ENCODE measurements at places on chromosomes 13 and 19.

- no peak for DNase-seq
Measured at GRCh38 chr19:17861542-17862402, 2.1 kb downstream of the RPL18A start.

DNA sequence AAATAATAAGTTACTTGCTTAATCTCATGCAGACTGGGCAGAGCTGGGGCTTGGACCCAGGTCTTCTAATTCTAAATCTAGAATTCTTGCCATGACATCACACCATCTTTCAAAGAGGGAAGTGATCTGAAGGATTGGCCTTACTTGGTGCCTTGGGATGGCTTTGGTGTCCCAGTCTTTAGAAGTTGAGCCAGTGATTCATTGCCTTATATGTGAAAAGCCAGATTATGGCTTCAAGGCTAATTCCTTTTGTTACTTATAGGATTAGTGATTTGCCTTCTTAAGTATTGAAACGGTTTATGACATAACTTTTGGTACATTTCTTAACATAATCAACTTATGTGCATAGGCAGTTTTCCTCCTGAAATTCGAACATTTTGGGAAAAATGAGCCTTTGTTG is 14.9 kb downstream of the COG3 start:
- no peak for DNase-seq

- DNase-seq = no peak
Measured at GRCh38 chr19:10402441-10403038, 802 bp downstream of the CDC37 start.

- DNase-seq = no peak
Measured at GRCh38 chr13:74533226-74533625, 399.0 kb upstream of the KLF12 start.

DNA sequence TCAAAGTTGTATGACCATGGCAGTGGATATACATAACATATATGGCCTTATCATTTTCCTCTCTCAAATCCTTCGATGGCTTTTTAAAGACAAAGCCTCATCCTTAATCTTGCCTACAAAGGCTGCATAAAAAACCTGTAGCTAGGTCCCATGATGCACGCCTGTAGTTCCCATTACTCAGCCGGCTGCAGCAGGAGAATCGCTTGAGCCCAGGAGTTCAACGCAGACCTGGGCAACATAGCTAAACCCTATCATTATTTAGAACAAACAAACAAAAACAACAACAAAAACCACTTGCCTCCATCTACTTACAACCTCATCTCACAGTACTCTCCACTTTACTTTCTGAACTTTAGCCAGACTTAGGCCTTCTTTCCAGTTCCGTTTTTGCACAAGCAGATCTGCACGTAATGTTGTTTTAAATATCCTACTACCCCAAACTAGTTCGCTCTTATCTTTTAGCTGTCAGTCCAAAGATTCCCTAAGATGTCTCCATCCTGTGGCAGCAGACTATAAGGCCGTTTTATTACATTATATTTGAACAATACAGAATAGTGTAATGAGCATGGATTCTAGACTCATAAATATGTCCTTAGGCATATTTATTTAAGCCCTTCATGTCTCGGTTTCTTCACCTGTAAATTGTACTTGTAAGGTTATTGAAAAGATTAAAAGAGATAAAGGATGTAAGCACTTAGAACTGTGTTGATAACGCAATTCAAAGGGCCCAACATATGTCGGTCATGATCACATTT is 969 bp upstream of the POMP start:
- no peak for DNase-seq

- DNase-seq = peak; percentile 80
Measured at GRCh38 chr13:51588406-51588949, 4.2 kb downstream of the WDFY2 start.

DNA sequence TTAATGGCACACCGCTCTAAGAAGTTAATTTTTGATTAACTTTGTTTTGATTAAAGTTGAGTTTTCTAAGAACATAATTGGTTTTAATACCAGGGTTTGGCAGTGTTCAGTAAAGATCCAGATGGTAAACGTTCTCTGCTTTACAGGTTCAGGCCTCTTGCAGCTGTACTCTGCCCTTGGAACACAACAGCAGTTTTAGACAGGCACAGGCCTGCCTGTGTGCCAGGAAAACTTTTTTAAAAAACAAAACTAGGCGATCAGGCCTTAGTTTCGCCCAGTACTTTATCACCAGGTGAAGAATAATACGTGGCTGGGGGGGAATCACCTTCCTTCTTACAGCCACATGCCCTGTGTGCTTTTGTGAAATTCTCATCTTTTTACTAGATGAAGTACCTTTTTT is 38.0 kb upstream of the TEX29 start:
- DNase-seq = no peak

- DNase-seq = no peak
Measured at GRCh38 chr13:76048675-76049375, 412.7 kb downstream of the LMO7 start.

GRCh38 chr13:113117335-113117872 is 5.2 kb upstream of the F10 start:
- no peak for DNase-seq

- DNase-seq = no peak
Measured at GRCh38 chr13:95535243-95535642, 17.3 kb upstream of the CLDN10 start.

DNA sequence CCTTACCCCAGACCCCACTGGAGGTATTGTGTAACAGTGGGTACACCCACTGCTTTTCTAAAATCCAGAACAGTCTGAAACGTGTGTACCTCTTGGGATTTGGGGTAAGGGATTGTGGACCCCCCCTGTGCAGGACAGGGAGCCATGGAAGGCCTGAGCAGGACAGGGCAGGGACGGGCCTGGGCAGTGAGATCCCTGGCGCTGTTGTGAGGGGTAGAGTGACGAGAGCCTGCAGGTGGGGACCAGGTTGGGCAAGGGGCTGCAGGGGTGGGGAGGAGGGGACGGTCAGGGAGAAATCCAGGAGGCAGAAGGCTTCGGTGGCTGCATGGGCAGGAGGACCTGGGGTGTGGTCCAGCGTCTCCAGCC is 28.6 kb downstream of the CNFN start:
- no peak for DNase-seq

GRCh38 chr13:30364133-30364532 is 56.8 kb upstream of the KATNAL1 start:
- DNase-seq = no peak

DNA sequence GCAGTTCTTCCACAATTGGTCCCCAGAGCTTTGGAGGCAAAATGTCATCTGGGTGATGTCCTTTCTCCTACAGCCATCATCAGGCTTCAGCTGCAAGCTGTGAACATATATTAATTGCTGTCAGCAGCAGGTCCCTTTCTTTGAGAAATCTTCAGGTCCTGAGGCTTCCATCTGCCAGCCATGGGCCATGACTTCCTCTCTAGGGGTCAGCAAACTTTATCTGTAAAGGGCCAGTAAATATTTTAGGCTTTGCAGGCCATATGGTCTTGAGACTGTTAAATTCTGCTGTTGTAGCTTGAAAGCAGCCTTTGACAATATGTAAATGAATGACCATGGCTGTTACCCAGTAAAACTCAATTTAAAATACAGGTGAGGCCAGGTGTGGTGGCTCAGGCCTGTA is 27.1 kb downstream of the SERP2 start:
- DNase-seq = no peak

DNA sequence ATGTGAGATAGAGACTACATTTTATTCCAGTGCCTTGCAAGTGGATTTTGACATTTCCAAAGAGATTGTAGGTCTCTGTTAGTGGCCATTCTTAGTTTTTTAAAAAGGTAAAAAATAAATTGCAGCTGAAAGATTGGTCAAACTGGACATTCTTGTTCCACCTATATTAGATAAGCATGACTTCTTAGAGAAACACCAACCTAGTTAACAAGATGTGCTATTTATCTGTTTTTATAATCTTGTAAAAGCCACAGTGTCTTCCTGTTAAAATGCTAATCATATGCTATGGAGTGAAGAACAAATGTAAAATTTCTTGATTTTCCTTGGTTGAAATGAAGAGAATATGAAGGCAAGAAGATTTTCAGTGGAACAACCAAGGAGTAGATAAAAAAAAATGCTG is 33.4 kb upstream of the GPR183 start:
- no peak for DNase-seq

DNA sequence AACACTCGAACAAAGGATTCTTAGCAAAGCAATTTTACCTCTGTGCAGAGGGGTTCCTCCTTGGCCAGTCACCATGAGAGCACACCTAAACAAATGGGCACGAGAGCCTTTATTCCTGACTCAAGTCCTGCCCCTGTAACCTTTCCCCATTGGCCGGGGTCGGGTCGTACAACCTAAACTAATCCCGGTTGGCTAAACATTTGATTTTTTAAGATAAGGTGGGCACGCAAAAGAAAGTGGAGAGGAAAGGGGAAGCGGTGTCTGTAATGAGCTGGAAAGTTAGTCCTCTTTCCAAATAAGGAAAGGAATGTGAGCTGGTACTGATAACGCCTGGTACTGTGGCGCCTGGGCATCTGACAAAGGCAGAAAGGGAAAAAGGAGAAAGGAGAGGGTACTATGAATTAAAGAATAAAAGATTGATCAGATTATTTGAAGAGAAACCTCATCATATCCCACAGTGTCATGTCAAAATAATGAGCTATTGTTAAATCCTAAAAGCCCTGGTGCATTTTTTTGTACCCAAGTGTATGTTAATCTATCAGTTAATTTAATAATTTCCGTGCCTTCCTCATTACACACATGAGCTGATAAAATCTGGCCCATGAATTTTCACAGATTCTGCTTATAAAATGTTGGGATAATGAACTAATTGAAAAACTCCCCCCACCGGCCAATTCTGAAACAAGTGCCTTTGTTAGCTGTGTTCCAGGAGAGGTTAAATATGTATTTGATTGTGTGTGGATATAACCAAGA is 335.7 kb downstream of the RFC3 start:
- DNase-seq = no peak

DNA sequence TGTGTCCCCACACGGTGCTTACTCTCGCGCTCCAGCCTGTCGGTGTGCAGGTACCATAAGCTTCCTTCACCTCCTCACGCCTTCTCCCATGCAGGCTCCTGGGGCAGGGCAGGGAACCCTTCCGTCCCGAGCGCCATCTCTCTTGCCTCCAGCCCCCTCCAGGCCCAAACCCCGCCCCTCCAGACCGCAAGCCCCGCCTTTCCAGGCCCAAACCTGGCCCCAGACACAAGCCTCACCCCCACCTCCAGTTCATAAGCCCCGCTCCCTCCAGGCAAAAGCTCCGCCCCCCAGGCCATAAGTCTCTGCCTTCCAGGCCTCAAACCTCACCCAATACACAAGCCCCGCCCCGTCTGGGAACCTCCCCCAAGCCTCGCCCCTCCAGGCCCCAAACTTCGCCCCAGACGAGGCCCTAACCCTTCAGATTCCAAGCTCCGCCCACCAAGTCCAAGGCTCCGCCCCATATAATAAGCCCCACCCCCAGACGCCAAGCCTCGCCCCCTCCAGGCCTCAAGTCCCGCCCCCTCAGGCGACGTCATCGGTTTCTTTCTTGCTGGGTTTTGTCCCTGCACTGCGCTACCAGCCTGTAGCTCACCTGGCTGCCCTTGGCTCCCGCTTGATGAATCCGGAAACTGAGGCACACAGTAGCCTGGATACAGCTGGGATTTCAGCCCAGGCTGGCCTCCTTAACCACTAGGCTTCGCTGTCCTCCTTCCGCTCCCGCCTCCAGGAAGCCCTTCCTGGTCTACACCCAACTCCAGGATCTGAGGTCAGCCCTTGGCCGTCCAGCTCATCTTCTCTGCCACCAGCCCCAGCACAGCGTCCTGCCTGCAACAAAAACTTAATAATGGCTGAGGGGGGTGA is 16.1 kb downstream of the MKNK2 start:
- peak; percentile 67 for DNase-seq

- no peak for DNase-seq
Measured at GRCh38 chr13:66212511-66212910, 1017.6 kb downstream of the PCDH9 start.

DNA sequence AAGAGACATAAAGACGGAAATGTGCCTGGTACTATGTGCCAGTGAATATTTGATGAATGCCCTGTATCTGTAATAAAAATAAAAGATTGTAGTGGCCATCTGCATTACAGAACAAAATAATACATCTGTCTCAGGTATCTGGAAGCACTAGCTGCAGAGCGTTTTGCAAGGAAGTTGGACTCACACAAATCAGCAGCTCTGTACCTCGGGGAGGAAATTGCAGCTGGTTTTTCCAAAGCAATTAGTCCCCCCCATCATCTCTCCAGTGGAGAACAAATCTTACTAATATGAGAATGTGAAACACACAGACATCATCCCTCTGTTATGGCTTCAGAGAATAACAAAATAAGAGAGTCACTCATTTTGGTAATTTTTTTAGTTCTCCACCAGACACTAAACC is 245.3 kb downstream of the ITGBL1 start:
- no peak for DNase-seq

DNA sequence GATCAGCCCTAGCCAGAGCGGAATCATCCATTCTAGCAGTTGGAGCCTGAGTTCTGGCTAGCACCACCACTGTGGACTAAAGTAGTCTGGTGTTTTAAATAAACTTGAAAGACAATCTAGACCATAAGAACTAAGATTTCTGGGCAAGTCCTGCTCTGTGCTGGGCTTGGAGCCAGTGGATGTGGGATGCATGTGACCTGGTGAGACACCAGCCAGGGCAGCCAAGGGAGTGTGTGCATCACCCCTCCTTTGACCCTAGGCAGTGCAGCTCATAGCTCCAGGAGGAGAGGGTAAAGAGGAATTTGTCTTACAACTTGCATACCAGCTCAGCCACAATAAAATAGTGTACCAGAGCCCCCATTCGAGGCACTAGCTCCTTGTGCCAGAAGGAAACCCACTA is 21.0 kb downstream of the ITGBL1 start:
- DNase-seq = no peak

DNA sequence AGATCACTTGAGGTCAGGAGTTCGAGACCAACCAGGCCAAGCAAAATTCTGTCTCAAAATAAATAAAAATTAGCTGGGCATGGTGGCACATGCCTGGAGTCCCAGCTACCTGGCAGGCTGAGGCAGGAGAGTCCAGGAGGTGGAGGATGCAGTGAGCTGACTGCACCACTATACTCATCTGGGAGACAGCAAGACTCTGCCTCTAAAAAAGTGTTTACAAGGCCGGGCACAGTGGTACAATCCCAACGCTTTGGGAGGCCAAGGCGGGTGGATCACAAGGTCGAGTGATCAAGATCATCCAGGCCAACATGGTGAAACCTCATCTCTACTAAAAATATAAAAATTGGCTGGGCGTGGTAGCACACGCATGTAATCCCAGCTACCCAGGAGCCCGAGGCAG is 4.2 kb upstream of the DAPK3 start:
- no peak for DNase-seq

DNA sequence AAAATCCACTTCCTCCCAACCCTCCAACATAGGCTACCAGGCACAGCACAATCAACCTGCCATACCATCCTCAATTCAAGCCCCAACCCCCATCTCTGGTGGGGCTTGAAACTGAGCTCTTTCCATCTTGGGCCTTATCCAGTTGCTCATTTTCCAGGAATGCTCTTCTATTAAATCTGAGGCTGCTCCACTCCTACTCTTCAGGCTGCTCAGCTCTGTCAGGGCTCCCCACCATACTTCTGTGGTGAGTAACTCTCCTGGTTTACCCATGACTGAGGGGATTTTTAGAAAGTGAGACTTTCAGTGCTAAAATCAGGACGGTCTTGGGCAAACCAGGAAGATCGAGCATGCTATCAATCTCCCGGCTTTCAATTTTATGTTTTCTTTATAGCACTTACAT is 512.8 kb downstream of the LMO7 start:
- no peak for DNase-seq

- no peak for DNase-seq
Measured at GRCh38 chr19:55013596-55013995, 24.5 kb downstream of the GP6 start.
